ENCODE measurements at places on chromosomes 11 and 22.

DNA sequence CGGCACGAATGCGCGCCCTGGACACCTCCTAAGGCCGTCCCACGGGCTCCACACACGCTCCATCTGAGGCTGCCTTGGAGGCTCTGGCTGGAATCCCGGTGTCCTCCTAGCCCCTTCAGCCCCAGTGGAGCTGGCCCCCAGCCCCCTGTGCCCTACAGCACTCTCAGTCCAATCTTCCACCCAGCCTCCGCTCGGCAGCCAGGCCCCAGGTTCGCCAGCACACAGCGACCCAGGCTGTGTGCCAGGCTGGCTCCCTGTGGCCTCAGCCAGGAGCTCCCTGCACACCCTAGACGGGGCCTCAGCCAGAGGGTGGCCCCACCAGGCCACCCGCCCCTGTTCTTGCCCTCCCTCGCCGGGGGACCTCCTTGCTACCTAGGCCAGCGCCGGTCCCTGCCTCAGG is 18.6 kb downstream of the MOB2 start:
- DNase-seq, result no peak

- no peak for DNase-seq
Observed at GRCh38 chr11:71131861-71132260, 120.5 kb downstream of the SHANK2 start.

DNA sequence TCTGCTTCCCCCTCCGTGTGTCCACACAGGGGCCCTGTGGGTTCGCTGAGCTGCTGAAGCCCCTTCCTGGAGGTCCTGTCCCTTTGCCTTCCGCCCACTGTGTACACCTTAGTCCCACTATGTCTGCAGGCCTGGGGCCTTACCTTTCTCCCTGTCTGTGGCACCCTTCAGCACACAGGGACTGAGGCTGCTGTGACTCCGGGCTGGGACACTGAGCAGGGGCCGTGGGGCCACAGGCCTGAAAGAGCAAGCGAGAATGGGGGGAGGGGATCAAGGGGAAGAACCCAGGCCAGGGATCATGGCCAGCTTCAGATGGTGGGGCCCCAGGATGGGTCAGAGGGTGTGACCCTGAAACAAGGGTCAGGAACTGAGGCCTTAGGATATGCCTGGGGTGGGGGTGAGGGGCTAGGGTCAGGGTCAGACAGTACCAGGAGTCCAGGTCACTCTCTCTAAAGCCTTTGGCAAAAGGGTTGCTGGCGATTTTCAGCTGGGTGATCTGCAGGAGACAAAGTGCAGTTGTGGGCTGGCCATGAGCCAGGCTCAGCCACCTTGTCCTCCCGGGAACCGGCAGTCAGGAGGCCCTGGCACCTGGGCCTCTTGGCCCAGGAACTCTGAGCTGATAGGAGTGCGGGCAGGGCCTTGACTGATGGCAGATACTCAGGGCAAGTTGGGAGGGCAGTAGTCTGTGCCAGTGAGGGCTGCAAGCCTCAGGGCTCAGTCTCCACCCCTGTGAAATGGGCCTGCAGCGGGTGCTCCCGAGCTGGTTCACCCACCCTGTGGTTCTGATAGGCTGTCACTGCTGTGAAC is 2.6 kb upstream of the NUDT8 start:
- DNase-seq, result no peak

DNA sequence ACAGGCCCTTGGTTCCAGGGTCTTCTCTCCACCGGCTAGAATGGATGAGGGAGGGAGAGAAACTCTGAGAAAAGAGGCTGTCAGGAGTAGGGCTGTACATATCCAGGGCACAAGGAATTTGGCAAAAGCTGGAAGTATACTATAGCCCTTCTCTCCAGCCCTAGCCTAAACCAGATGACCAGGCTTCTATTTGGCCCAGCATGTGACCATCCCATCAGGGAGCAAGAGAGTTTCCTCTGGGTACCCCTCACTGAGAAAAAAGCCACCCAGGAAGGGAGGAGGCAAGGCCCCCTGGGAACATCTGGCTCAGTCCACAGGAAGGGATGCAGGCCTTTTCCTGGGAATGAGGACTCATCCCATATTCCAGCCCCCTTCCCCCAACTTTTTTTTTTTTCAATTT is 8.3 kb downstream of the CD44 start:
- DNase-seq, result no peak

All from neural crest cell (in vitro differentiated cells).